ENCODE measurements at places on chromosomes 16 and 17.

GRCh38 chr16:54191592-54191991 lies 95.0 kb downstream of the IRX3 start:
- no peak for DNase-seq

GRCh38 chr16:31141489-31142108 lies 6.1 kb upstream of the PRSS8 start:
- no peak for DNase-seq

DNA sequence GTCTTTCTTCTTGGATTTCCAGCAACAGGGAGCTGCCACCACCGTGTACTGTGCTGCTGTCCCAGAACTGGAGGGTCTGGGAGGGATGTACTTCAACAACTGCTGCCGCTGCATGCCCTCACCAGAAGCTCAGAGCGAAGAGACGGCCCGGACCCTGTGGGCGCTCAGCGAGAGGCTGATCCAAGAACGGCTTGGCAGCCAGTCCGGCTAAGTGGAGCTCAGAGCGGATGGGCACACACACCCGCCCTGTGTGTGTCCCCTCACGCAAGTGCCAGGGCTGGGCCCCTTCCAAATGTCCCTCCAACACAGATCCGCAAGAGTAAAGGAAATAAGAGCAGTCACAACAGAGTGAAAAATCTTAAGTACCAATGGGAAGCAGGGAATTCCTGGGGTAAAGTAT lies 389.0 kb downstream of the MAF start:
- DNase-seq: no peak

- DNase-seq: peak; percentile 68
Measured at GRCh38 chr17:17303010-17303846, at the start of gene NT5M. Gene NT5M (plus strand): TSS chr17:17303373. CDS start chr17:17303551, 178 bp downstream.

GRCh38 chr17:80835816-80836657 lies 155.6 kb upstream of the CHMP6 start:
- DNase-seq: no peak

DNA sequence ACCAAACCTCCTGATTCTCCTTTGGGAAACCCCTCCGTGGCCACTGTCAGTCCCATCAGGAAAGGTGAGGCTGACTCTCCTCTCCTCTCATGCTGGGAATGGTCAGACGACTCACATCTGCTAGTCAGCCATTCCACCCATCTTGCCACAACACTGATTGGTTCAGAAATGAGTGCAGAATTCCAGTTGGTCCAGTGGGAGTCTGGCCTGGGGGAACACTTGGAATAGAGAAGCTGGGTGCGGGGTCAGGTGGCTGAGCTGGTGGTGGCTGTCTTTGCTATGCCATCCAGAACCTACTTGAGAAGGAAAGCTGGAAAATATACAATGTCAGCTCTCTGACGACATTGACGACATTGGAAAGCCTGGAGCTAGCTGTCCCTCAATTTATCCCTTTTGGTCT lies 23.6 kb upstream of the PLLP start:
- DNase-seq: no peak

DNA sequence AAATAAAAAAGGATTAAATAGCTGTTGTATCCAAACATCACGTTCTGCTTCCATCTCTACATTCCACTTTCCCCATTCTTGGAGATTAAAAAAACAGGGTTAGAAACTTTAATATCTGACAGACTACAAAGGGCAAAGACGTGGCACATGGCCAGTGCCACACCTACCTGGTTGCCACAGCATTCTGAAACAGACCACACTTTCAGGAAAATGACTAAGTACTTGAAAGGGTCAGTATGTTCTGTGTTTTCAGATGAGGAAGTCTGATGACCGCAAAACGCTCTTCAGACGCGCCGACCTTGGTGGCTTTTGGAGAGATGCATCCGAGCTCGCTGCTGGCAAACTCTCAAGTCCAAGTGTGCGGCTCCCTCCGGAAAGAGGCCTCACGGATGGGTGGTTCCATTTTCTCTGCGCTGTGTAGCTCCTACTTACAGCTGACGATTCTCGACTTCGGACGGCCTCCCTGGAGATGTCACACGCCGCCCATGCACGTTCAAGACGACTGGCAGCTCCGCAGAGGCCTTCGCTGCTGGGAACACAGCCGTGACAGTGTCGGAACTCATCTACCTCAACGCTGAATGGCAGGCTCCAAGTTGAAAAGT lies 15.5 kb downstream of the MAP1LC3B start:
- DNase-seq: peak; percentile 47

DNA sequence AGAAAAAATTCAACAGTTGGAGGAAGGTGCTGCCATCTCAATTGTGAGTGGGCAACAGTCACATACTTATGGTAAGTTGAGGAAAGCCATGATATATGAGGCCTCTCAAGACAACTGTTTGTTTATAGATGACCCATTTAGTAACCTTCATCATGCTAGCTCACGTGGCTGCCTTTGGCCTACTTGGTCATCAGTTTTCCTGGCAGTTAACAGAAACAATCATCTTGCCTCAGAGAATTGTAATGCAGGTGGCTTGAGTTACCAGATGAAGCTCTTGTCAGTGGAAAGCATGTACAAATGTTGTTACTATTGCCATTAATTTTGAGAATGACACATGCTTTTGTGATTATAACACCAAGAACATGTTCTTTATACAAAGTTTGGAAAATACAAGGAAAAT lies 14.7 kb downstream of the TPPP3 start:
- DNase-seq: no peak

DNA sequence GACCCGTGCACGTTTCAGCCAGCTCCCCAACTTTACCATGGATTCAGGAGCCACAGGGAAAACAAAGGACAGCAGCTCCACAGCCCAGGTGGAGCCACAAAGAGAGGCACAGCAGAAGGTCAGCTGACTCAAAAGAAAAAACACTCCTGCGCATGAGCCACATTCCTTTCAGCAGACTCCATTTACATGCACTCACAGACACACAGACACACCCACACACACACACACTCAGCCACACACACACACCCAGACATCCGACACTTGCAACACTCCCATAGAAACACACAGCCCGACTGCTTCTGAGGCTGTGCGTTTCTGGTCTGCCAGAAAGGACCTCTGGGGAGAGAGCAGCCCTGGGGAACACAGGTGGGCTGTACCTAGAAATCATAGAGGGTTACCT lies 2335.5 kb downstream of the TP53TG3F start:
- DNase-seq: no peak

DNA sequence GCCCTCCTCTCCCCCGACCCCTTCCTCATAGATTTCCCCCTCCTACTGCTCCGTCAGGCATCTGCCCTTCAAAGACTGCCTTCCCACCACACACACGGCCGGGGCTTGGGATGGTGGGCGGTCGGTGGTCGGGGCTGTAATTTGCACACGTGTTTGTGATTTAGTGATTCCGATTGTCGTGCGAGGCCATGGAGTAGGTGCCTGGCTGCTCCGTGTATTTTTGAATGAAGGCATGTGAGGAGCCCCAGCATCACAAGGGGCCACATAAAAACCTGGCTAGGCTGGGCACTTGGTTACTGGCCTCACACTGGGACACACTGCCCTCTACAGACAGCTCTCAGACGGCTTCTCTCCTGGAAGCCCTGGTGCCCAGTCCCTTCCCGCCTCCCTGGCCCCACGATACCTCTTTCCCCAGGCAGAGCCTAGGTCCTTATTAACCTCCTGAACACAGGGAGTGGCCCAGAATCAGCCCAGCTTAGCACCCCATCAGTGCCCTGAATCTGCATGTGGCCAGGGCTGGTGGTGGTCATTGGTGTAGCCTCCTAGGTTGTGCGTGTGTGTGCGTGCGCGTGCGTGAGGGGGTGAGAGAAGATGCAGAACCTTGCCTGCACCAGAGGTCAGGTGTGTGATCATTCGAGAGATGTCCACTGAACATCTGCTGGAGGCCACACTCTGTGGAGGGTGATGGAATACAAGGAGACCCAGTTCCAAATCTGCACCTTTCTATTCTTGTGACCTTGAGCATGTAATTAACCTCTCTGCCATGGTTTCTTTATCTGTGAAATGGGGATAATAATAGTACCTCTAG lies 1.3 kb upstream of the SOCS1 start:
- peak; percentile 90 for DNase-seq

- no peak for DNase-seq
Measured at GRCh38 chr17:68301438-68301959, 10.2 kb downstream of the ARSG start.

GRCh38 chr16:73124097-73124652 lies 76.2 kb upstream of the ZFHX3 start:
- peak; percentile 27 for DNase-seq

DNA sequence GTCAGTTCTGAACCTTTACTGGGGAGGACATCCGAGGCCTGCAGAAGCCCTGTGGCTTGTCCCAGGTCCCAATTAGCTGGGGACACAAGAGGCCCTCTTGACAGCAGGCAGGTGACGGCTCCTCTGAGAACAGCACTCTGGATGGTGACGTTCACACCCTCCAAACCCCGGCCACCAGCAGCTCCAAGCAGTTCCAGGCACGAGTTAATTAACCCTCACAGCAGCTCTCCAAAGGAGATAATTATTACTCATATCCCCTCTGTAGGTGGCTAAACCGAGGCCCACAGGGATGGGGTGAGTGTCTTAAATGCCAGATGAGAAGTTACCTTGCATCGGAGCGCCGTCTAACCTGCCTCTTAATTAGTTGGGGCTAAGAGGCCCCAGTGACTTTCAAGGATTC lies 168.9 kb upstream of the CIBAR2 start:
- no peak for DNase-seq

GRCh38 chr16:4315186-4316107 lies at the start of gene GLIS2:
Gene GLIS2 (plus strand): TSS chr16:4316067. CDS start chr16:4332281, 16,214 bp downstream.
- DNase-seq: peak; percentile 92

GRCh38 chr16:50797456-50797855 lies 55.6 kb downstream of the CYLD start:
- peak; percentile 46 for DNase-seq
